ELR (cell line): ENCODE measurements at places on chromosomes 7 and 10.

DNA sequence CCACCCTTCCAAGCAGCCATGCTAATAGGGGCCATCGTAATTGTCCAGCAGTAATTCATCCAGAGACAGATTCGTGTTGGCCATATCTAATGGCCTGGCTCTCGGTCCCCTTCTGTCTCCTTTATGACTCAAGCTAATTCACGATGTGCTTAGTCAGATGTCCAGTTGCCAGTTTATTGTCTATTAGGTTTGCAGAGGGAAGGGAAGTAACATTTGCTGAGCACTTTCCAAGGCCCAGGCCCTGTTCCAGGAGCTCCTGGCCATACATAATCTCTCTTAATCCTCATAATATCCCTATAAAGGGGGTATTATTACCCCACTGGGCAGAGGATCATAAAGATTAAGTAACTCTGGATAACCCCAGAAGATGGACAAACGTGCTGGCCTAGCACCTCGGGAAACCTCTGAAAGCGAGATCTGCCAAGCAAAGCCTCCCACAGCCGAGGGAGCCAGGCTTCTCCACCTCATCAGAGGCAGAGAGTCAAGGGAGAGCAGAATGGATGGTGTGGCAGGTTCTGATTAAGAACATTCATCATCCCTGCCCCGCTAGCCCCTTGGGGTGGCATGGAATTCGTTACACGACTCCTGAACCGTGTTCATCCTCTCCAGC lies 153.7 kb downstream of the PLXNA4 start:
- DNase-seq = peak; percentile 17

DNA sequence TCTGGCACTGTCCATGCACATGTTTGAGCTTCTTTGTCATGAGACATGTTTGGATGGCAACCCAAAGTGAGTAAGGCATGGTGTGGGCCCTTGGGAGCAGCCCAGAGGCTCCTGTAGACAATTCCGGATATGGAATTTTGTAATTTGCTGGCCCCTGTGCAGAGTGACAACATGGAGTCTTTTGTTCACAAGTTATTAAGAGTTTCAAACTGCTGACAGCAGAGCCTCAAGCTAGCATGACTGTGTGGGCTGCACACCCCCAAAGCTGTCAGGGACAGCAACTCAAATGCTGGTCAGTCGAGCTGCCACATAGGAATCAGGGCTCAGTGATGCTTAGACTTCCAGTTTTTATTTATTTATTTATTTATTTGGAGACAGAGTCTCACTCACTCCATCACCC lies 7.0 kb upstream of the MYL7 start:
- DNase-seq = no peak

- peak; percentile 35 for DNase-seq
Measured at GRCh38 chr10:27865221-27865635, 119.6 kb upstream of the MKX start.

DNA sequence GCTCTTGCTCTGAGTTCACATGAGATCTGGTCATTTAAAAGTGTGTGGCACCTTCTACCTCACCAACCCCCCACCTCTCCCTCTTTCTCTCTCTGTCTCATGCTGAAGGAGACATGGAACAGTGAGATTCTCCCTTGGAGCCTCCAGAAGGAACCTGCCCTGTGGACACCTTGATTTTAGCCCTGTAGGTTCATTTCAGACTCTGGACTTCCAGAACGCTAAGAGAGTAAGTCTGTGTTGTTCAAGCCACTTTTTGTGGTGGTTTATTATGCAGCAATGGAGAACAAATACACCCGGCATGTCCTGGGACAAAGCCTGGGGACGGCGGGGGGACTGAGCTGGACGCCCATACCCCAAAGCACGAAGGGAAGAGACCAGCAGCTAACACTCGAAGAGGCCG lies 20.7 kb upstream of the GIMAP8 start:
- no peak for DNase-seq

- peak; percentile 68 for DNase-seq
Measured at GRCh38 chr10:92590623-92591549, 2.0 kb upstream of the KIF11 start.
